C1 segment of cervical spinal cord (tissue), 14 donors: ENCODE measurements at places on chromosomes 16 and 17.

DNA sequence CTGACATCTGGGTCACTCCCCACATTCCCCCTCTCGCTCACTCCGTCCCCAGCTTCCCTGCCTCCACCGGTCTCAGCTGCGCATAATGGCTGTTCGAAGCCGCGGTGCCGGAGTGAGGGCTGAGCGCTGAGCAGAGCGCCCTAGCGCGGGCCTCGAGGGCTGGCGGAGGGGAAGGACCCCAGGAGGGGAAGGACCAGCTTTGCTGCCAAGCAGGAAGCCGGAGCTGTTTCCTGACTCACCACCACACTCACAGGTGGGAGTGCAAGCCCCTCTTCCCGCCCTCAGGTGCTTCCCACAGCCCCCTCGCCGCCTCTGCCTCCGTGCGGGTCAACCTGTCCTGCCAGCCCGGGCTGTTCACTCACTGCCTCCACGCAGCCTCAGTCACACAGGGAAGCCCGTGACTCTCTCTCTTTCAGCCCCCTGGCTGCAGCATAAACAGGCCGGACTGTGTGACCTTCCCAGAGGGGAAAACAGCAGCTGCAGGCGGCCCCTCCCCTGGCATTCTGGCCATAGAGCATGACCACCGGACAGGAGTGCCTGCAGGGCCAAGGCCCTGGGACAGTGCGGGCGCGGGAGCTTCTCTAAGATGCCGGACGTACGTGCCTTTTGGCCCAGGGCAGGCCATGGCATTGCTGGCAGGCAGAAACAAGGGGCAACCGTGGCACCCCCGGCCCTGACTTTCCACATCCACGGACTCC, 23.7 kb downstream of the SLC43A2 start:
- no peak for DNase-seq

- no peak for DNase-seq
Observed at GRCh38 chr16:85765767-85766166, 14.9 kb upstream of the C16orf74 start.

GRCh38 chr17:59381716-59382570, 50.5 kb downstream of the YPEL2 start:
- DNase-seq: peak; percentile 85

DNA sequence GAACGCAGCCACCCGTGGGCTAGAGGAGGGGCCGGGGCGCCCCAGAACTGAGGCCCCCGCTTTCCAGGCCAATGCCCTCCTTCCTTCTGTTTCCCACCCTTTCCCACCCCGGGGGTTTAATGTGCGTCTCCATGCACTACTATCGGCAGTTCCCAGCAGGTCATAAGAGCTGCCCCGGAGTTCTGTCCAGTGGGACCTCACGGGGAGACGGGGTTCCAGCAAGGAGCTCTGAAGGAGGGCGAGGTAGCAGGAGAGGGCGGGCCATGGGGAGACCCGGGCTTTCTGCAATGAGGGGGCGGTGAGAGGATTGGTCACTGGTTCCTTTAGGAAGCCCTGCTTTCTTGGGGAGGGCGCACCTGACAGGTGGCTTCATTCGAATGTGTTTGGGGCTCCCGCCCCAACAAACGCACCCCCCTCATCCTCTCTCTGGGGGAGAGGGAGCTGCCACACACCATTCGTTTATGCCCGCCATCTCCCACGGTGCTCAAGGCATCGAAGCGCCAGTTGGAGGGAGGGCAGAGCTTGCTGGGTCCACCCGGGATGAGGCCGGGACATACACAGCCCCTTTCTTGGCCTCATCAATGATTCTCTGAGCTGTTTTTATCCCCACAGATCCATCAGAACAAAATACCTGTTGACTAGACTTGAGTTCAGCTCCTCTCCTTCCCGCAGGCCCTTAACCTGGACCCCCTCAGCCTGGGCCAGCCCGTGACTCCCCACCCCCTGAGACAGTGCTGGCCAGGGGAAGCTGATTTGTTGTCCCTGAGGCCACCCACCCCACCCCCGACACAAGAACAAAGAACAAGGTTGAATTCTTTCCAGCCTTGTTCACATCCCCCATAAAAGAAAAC, 44.1 kb downstream of the SLC7A5 start:
- DNase-seq: no peak

DNA sequence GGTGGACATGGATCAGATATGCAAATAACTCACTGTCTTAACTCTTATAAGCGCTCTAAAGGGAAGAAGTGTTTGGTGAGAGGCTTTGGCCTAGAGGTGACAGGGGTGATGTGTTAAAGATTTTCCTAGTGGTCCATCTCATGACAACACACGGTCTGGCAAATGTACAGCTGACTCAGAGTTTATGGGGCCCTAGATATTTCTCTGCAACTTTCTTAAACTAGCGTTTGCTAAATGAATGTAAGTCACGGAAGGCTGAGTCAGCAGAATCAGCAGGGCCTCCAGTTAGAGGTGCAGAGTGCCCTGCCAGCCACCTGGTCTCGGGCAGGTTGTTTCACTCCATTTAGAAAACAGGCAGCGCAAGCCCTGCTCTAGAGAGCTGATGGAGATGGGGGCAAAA, 40.1 kb downstream of the CLEC16A start:
- no peak for DNase-seq

GRCh38 chr17:61384354-61384691, 15.3 kb upstream of the TBX2 start:
- DNase-seq: no peak

DNA sequence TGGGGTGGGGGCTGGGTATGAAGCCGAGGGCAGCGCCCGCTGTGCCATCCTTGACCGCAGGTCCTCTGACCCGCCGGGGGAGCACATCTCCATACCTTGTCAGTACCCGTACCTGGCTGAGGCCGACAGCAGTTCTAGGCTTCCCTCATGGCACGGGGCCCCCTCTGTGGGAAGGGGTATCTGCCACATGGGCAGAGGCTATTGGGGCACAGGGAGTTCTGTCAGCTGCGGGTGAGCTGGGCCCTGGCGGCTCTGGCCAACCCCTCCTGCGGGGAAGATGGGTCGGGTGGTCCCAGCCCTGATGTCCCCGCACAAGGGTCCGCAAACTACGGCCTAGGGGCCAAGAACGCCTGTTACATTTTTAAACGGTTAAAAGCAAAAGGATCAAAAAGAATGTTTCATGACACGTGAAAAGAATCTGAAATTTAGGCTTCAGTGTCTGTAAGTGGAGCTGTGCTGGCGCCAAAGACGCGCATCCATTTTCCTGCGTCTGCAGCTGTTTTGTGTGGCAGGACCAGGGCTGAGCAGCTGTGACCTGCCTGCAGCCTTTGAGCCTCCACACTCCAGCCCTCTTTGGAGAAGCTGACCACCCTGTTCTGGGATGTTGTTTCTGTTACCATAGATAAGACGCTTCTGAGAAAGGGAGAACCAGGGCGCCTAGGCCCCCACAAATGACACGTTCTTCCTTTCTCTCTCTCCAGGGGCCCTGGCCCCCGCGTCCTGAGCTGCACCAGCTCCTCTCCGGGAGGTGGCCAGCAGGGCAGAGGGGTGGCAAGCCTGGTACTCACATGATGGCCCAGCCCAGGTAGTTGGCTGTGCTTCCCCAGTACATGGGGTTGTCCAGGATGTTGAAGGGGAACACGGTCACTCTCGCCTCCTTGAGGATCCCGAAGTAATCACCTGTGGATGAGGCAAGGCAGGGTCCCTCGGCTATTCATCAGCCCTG, 12.7 kb upstream of the RASD1 start:
- no peak for DNase-seq

- DNase-seq: no peak
Observed at GRCh38 chr17:7380321-7380720, 568 bp upstream of the TNK1 start.

DNA sequence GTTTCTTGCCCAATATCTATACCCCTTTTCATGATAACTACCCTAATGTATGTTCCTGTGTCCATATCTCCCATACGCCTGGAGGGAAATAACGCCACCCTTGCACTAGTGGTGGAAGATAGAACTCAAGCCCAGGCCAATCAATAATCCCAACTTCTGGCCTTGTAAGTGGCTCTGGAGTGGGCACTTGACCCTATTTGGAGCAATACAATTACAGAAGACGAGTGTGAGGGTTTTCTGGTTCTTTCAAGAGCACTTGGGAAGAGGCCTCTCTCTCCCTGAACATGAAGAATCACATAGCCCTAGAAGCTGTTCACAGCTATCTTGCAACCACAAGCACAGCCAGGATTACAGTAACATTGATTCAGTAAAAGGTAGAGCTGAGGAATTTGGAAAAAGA, 217.9 kb downstream of the RAB11FIP4 start:
- DNase-seq: no peak

DNA sequence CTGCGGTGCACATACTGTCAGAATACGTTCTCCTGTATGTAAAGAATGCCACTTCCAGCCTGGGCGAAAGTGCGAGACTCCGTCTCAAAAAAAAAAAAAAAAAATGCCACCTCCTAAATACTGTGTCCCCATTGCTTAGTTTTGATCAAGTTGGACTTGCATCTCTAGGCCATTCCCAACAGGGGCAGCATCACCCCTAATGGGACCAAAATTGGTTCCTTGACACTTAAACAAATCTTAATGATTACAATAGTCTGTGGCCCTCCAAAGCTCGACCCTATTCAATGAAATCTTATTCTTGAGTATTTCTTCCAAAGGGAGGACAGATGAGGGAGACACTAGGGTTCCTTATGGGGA, 154.7 kb upstream of the PLCG2 start:
- no peak for DNase-seq

DNA sequence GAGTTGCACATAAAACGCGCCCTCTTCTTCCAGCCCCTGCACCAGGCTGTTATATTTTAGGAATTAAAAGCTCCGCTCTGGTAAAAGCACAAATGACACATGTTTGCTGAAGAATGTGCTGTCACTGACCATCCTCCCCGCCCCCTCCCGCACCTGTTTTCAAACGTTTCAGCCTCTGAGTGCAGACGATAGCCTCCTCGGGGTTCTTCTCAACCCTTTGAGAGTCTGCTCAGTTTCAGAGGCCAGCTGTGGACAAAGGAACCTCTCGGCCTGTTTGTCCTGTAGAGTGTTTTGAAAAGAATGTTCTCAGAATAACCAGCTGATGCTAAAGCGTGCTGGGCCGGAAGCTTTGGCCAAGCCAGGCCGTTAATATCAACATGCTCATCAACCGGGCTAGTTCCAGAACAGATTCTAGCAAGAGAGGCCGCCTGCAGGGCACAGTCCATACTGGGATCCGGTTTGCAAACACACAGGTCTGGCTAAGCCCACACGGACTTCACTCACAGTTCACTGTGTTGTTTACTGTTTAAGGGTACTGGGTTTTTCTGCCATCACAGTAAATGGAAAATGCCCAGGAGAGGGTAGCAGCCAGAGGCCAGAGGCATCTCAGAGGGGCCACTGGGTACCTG, 6.4 kb upstream of the CACNG4 start:
- DNase-seq: no peak

GRCh38 chr17:58052945-58053715, 30.1 kb upstream of the DYNLL2 start:
- no peak for DNase-seq

- no peak for DNase-seq
Observed at GRCh38 chr17:77257596-77258458, 117.1 kb downstream of the SEC14L1 start.

- DNase-seq: no peak
Observed at GRCh38 chr16:87384162-87384874, 742 bp upstream of the FBXO31 start.

GRCh38 chr16:58551496-58551895, 36.2 kb downstream of the SETD6 start:
- DNase-seq: no peak

DNA sequence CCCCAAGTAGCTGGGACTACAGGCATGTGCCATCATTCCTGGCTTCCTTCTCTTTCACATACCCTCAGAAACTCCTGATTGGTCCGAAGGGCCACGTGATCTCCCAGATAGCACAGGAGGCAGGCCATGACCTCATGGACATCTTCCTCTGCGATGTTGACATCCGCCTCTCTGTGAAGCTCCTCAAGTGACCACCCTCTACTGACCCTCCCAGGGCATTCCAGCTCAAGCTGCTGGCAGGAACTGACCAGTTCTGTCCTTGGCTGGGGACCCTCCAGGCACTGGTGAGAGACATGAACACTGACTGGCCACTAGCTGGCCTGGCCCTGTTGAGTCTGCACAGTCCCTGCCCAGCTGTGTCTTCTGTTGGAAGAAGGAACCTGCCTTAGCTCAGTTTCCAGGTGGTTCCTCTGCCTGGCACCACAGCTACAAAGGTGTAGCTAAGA, 5.6 kb downstream of the ERAL1 start:
- DNase-seq: no peak

- DNase-seq: no peak
Observed at GRCh38 chr16:10594312-10594950, 14.0 kb upstream of the EMP2 start.

GRCh38 chr17:77793146-77793970, 165.1 kb upstream of the TNRC6C start:
- DNase-seq: no peak

GRCh38 chr16:49542391-49542891, 168.8 kb downstream of the C16orf78 start:
- DNase-seq: no peak

DNA sequence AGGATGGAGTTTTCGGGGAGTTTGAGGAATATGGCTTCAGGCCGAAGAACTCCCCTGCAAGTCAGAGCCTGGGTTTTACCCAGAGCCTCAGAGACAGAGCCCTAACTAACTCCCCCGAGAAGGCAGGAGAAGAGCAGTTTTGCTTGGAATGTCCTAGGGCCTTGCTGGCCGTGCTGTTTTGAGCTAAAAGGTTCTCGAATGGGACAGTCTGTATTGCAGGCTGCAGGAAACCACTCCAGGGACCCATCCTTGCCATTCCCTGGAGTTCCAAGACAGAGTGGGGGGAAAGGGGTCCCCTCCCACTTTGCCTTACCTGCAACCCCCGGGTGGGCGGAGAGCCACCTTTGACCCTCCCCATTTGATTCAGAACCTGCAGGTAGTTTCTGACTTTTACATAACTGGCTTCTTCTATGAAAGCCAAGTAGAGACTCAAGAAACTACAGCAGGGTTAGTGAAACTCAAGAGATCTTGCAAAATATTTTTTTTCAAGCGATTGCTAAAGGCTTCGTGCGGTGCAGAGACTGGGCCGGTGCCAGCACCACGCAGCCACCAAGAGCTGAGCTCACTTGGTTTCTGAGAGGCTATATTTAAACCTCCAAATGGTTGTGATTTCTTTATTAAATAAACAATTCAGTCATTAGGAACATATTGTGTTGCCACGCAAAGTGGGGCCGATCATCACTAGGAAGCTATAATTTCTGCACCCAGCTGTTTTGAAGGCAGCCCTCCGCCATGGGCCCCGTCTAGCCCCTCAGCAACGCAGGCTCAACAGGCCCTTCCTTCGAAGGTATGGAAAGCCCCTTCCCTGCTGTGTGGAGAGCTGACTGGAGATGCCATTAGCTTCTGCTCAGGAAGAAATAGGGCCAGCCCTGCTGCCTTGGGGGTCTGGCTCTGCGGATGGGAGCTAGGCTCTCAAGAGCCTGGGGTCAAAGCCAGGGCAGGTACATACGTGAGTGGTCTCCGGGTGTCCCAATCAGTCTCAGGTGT, 223.0 kb downstream of the NTN1 start:
- no peak for DNase-seq

GRCh38 chr17:82615084-82616020, 32.9 kb downstream of the WDR45B start:
- DNase-seq: no peak

GRCh38 chr17:40547079-40547784, 18.0 kb downstream of the CCR7 start:
- DNase-seq: no peak
